Pulmonary artery endothelial cell (primary cell): ENCODE measurements at places on chromosomes 12 and 14.

- no peak for DNase-seq
These were observed 69.4 kb downstream of the ACSM4 start for GRCh38 chr12:7373226-7373625.

DNA sequence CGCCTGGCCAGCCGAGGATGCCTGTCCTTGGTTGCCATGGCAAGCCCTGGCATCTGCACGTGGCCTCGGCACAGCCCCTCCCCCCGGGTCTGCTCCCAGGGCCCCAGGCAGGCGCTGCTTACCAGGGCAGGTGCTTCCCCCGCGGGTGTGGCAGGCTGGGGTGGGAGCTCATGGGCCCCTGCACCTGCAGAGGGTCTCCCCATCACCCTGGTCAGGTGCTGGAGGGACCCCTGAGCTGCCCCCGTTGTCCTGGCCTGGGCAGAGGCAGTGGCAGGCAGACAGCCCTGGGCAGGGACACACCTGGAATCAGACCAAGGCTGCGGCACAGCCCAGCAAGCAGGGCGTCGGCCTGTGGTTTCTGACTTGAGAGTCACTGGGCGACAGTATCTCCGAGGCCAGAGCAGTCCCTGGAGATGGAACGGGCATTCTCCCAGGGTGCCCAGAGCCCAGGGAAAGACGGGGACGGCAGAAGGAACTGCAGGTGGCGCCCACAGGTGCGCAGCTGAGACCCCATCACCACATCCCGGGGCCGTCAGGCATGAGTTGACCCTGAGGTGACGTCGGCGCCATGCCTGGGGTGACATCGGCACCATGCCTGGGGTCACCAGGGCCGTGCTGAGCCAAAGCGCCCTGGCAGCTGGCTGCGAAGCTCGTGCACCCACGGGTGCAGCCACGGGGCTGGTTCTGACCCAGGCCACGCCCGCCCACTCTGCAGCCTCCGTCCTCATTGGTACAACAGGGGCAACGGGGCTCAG is 56.1 kb upstream of the FBRSL1 start:
- no peak for DNase-seq

DNA sequence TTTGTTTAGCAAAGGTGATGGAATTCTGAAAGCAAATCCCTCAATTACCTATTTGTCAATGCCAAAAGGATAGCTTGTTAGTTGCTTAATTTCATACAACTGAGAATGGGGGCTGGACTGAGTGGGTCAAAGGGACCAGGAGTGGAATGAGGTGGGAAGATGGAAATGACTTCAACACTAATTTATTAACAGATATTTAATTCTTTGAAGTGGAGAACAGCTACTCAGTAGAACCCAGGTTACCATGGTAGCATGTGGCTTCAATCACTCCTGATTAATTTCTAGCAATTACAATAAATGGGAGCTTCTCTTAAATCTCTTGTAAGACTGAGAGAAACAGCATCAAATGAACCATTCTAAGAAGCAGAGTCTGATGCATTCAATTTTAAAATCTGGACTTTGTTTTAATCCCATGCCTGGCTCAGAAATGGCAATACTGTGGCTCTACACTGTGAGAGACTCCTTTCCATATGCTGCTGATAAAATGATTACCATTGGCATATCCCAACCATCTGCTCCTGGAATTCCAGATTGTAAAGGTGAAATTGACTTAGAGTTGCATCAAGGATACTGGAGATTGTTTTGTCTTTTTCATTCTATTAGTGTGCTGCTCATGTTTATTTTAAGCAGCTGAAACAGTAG is 607.8 kb downstream of the SNAPC1 start:
- no peak for DNase-seq

DNA sequence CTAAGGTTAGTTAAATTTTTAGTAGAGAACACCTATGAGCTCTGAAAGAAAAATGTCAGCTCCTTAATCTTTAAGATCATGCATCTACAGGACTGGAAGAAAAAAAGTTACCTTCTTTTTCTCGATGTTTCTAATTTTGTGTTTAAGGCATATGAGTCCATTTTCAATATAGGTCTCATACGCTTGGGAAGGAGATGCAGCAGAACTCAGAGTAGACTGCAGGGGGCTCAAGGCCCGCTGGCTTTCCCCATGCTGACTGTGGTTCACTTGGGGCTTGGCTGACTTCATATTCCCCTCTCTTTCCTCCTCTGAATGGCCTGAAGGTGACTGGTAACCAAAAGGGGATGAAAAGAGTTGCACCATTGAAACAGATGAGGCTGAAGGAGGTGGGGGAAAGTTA is 1.5 kb downstream of the CAPRIN2 start:
- DNase-seq: peak; percentile 3

GRCh38 chr12:22684140-22685118 is 59.5 kb downstream of the ETNK1 start:
- no peak for DNase-seq

DNA sequence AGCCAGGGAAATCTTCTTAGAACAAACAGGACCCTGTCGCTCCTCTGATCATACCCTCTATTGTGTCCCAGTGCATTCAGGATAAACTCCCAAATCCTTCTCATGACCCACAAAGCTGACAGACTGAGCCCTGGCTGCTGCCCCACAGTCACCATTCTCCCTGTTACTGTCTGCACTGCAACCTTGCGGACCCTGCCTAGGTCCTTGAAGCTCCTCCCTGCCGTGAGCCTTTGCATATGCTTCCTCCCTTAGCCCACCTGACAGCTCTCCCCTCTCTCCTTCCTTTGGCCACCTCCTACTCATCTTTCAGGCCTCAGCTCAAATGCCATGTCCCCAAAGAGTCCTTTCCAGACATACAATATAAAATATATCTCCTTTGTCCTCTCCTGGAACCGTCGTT is 62.4 kb downstream of the SLC6A12 start:
- DNase-seq: no peak

GRCh38 chr12:108955225-108955835 is 65.5 kb downstream of the SVOP start:
- DNase-seq: no peak

GRCh38 chr12:112602150-112602549 is 183.4 kb downstream of the PTPN11 start:
- no peak for DNase-seq

DNA sequence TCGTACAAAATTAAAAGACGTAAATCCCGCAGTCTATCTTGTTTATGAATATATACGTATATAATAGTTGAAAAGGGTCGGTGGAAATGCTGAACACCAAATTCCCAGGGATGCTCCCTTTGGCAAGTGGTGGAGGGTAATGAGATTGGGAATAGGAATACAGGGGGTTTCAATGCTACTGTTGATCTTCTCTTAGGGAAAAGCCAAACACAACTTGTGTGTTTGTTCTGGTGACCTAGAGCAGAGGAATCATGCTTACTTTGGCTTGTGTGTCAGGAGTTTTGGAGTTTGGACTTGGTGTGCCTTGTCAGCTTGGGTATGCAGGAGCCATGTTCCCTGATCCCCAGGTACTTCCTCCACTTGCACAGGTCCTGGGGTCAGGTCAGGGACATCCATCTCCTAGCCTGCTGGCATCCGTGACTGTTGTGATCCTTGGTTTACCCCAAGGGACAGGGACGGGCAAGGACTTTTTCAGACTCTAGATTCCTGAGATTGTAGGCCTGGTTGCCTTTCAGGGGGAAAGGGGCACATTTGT is 4.1 kb downstream of the SLC10A1 start:
- DNase-seq: no peak

GRCh38 chr14:51650716-51651387 is 858 bp upstream of the FRMD6 start:
- DNase-seq: no peak

DNA sequence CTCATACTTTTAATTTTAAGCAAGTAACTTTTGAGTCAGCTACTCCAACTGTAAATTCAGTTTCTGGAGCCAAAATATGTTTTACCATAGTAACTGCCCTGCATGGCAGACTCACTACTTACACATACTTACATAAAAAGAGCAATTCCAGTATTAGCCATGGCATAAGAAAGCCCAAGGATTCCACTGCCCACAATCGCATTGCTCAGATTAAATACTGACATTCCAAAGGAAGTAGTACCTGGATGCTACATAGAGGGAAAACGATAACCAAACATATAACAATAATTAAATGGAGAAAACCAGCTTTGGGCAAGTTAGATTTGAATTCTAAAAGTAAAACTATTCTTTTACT is 2.2 kb downstream of the SLC38A2 start:
- DNase-seq: no peak

- no peak for DNase-seq
These were observed 18.7 kb downstream of the NPC2 start for GRCh38 chr14:74474376-74474775.

- DNase-seq: no peak
These were observed 800 bp downstream of the PCNX4 start for GRCh38 chr14:60092526-60092920.

DNA sequence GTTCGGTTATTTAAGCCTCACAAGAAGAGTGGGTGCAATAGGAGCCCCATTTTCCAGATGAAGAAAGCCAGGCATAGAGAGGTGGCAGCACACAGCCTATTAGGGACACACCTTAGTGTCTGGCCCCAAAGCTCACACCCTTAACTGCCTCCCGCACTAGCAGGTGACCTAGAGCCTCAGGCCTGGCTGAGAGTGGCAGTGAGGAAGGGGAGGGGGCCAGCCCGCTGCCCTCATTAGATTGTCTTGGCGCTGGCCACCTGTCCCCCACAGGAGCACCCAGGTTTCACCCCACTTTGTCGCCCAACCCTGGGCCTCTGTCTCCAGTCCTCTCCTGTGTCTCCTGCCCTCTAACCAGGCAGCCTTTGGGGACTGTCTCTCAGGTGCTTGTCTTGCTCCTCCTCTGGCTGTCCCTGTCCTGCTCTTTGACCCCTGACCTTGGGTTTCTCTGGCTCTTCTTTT is 18.5 kb upstream of the PGF start:
- no peak for DNase-seq

DNA sequence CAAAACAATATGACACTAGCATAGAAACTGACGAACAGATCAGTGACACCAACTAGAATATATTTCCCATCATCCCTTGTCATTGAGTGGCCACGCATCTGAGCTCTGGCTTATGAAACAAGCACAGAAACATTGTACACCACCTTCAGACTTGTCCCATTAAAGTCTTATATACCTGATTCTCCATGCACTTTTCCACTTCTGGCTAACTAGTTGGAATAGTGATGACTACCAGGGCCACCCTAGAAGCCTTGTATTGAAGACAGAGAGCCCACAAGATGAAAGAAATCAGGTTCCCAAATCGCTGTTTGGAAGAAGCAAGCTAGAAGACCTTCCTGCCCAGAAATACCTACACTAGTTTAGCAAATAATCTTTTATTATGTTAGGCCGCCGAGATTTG is 99.7 kb upstream of the PPM1H start:
- DNase-seq: no peak

DNA sequence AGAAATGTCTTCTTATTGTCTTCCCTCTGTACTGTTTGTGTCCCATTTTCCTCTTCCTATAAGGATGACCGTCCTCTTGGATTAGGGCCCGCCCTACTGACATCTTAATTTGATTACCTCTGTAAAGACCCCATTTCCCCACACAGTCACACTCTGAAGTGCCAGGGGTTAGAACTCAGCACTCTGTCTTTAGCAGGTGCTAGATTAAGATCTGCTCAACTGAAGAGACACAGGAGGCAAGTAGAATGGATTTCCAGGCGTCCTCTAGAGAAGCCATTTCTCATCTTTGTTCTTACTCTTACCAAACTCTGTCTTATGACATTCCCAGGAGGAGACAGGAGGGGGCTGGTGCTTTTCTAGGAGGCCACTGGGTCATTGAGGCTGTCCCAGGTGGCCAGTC is 50.8 kb downstream of the VCPKMT start:
- no peak for DNase-seq

DNA sequence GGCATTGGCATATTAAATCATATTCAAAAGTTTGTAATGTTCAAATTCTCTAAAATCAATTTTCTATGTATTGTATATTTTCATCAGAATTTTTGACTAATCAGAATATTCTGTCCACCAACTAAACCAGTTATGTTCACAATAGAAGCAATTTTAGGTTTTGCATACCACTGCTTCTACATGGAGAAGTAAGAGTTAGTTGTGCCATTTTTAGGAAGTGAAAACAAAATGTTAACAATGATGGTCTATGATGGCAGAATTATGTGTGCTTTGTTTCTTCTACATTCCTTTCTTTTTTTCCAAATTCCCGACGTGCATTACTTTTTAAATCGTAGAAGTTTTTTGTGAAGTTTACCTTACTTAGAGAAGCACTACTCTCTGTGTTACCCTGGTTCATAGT is 29.5 kb downstream of the ABHD12B start:
- DNase-seq: no peak

- no peak for DNase-seq
These were observed 2.4 kb downstream of the PXN start for GRCh38 chr12:120262852-120263747.

DNA sequence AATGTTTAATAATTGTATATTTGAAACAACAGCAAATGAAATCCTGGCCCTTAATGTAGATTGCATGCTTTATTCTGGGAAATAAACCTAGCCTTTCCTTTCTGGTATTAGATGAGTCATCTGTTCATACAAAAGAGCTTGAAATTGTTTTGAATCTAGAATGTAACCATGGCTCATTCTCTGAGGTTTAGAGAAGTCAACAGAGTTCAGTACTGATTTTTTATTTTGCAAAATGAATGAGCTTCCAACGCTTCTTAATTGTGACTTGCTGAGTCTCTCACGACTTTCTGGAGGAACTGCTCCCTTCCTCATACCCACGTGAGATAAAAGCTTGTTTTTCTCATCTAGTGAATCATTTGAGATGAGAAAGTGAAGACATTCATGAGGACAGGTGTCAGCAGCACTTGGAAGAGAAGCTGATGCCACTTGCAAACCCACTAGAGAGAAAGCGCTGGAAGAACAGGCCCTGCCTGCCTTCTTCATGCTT is 509.6 kb downstream of the VRK1 start:
- DNase-seq: no peak

- DNase-seq: no peak
These were observed 221.0 kb downstream of the SLC25A21 start for GRCh38 chr14:36951380-36951911.

DNA sequence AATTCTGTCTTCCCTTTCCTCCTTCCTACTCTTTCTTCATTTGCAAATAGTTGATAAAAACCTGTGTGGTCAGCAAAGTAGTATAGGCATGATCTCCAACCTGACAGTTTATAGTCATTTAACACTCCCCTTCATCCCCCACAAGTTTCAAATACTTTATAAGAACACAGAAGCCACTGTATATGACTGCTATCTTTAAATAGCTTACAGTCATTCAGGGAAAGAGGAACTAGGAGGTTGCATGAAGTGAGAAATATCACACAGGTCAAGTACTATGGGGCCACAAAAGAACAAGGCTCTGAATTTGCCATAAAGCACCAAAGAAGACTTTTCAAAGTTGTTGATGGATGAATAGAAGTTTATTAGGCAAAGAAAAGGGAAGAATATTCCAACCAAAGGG is 431.3 kb downstream of the NPAS3 start:
- DNase-seq: no peak

- no peak for DNase-seq
These were observed at the start of gene OLR1 for GRCh38 chr12:10171973-10172728. OLR1 (minus strand) TSS chr12:10172132; CDS start chr12:10172077, 55 bp downstream.

GRCh38 chr14:99261912-99262787 is 9.8 kb downstream of the BCL11B start:
- DNase-seq: no peak

- DNase-seq: no peak
These were observed 5.6 kb upstream of the PNMA1 start for GRCh38 chr14:73719791-73720190.

GRCh38 chr12:71393625-71394024 is 46.0 kb upstream of the LGR5 start:
- no peak for DNase-seq
